ENCODE measurements at places on chromosomes 2 and 18.
A peak's percentile ranks its signal among the peaks of the same experiment; 100 is the strongest.

GRCh38 chr2:223692191-223692947, 90.2 kb upstream of the SCG2 start:
- peak; percentile 53 for DNase-seq

DNA sequence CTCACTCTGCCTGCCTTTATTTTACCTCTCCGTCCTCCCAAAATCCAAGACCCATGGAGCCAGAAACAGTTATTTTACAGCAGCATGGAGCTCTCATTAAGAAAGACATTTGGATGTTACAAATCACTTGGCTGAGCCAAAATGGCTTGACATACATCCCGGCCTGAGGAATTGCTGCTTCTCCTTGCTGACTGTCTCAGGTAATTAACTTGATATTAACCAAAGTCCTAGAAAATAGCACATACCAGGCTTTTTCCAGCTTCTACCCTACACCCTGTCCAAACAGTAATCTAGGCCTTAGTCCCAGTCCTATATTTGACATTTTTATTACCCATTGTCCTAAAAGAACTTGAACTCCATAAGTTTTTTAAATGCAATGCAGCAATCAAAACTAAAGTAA, 205.0 kb downstream of the TMX3 start:
- no peak for DNase-seq

DNA sequence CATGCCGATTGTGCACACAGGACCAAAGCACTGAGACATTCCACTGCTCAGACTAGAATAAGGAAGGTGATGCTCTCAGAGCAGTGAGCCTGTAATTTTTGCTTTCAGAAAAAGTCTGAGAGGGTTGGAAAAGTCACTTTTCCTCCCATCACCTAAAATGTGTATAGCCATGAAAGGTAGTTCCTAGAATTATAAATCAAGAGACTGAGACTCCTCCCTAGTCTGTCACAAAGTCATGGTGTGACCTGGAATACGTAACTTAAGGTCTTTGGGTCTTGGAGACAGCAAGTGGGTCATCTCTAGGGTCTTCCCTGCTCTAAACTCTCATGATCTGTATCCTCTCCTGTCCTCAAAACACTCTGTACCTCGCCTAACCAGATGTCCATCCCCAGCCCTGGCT, 16.9 kb downstream of the ZNF521 start:
- no peak for DNase-seq

GRCh38 chr2:217289177-217289906, 429.5 kb upstream of the TNP1 start:
- no peak for DNase-seq

DNA sequence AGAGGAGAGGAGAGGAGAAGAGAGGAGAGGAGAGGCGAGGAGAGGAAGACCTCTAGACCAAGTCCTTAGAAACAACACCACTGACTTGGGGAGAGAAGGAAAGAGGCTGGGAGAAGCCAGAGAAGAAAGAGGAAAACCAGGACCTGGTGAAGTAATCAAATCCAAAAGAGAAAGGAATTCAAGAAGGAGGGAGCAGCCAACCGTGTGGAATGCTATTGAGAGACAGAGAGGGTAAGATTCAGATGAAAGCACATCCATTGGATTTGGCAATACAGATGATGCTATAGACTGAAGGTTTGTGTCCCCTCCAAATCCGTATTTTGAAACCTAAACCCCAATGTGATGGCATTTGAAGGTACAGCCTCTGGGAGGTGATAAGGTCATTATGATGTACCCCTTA, 50.7 kb downstream of the GALNT14 start:
- no peak for DNase-seq

DNA sequence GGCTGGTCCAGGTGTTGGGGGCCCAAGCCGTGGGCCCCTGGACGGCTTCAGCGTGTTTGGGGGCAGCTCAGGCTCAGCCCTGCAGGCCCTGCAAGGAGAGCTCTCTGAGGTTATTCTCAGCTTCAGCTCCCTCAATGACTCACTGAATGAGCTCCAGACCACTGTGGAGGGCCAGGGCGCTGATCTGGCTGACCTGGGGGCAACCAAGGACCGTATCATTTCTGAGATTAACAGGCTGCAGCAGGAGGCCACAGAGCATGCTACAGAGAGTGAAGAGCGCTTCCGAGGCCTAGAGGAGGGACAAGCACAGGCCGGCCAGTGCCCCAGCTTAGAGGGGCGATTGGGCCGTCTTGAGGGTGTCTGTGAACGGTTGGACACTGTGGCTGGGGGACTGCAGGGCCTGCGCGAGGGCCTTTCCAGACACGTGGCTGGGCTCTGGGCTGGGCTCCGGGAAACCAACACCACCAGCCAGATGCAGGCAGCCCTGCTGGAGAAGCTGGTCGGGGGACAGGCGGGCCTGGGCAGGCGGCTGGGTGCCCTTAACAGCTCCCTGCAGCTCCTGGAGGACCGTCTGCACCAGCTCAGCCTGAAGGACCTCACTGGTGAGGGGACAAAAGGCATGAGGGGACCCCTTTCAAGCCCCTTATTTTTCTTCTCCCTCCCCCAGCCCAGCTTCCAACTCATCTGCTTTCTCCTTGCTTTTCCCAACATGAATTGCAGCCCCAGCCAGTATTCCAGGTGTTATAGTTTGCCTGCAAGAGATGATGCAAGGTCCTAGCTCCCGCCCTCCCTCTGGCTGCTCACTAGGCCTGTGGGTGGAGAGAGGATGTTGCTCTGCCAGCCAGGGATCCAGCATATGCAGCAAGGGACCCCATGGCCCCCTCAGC, 2.9 kb upstream of the KHK start:
- DNase-seq = no peak

GRCh38 chr2:10655499-10656225, 34.1 kb downstream of the NOL10 start:
- DNase-seq = no peak

GRCh38 chr18:58796220-58796619, 68.5 kb upstream of the ZNF532 start:
- no peak for DNase-seq

GRCh38 chr2:27323596-27324285, 844 bp upstream of the MPV17 start:
- no peak for DNase-seq

DNA sequence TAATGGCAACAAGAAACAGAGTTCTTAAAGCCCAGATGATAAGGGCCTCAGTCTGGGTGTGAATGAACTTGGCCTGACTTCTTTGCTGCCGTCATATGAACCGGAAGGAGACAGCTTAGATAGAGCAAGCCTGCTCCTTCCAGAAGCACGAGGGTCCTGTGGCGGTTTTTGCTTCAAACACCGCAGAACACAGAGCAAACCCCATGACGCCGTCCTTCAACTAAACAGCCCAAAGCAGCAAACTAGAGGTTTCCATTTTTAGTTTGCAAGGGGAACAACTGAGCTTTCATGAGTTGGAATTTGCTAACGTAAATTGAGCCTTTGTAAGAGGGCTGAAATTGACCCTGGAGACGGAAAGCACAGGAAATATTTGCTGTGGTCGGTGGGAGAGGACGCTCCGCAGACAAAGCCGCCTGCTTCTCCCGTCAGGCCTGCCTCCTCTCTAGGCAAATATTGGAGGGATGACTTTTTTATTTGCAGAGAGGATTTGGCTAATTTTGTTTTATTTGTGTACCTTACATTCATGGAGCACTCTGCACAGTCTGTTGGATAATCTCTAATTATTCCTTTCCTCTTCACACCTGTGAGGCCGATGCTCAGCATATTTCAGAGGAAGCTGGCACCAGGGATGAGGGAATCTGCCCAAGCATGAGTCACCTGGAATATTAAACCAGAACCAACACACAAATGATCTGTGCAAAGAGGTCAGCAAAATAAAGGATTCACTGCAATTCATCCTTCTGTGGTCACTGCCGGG, 134.0 kb upstream of the NCK2 start:
- DNase-seq = no peak

- no peak for DNase-seq
These were observed 11.7 kb upstream of the MSH6 start for GRCh38 chr2:47771211-47771610.

DNA sequence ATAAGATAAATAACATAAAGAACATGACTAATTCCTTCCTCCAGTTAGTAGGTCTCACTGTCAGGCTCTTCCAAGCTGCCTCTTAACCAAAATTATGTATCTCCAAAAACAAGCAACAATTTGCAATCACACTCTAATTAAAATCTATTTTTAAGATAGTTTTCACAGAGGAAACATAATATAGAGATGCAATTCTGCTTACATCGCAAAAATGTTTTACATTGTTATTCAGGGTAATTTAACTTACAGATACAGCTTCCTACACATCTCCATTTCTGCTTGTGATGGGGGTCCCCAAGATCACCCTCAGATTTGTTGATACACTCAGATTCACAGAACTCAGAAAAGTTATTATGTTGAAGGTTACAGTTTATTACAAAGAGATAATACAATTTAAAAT, 115.5 kb downstream of the DSC3 start:
- no peak for DNase-seq

- peak; percentile 74 for DNase-seq
These were observed 265.3 kb downstream of the SETBP1 start for GRCh38 chr18:44945888-44946401.

- no peak for DNase-seq
These were observed 38.3 kb downstream of the AAK1 start for GRCh38 chr2:69605284-69605683.

DNA sequence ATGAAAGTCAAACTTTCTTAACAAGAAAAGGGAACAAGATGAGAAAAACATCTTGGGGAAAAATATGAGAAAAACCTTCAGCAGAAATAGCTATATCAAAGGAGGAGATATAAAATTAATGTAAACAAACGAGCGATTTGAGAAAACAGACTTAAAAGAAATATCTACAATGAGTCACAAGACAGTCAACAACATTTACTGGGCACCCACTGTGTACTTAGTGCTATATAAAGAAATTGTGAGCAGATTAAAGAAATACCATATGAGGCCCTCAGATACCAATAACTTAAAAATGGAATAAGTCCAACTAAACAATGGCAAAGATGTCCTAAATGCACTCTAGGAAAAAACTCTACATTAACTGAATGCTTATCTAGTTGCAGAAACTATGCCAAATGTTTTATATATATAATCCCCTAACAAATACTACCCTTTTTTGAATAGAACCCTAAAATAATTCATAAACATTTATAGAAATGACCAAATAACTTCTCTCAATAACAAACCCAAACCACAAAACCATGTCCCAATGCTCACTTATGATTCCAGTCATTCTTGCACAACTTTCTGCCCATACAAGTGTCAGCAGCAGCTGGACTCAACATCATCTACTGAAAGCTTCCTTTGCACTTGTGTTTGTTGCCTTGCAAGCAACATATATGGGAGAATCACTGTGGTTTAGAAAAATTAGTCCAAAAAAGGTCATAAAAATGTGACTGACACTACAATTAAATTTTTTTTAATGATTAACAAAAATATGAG, 83.5 kb downstream of the COBLL1 start:
- DNase-seq = no peak

DNA sequence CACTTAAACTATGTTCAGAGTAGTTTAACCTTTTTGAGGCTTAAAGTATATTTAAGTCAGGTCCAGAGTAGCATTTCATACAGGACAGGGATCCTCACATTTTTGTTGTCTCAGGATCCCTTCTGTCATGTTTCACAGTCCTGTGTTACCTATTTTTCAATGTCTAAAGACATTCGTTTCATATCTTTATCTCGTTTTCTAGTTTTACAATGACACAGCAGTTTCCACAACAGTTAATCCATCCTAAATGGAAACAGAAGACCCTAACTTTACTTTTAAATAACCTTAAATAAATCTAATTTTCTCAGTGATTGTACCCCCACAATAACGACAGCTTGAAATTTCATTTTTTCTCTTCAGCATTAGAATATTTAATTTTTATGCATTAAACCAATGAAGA, 17.3 kb upstream of the SCN9A start:
- DNase-seq = no peak

- DNase-seq = peak; percentile 50
These were observed 104.4 kb downstream of the LIPG start for GRCh38 chr18:49666045-49666775.

DNA sequence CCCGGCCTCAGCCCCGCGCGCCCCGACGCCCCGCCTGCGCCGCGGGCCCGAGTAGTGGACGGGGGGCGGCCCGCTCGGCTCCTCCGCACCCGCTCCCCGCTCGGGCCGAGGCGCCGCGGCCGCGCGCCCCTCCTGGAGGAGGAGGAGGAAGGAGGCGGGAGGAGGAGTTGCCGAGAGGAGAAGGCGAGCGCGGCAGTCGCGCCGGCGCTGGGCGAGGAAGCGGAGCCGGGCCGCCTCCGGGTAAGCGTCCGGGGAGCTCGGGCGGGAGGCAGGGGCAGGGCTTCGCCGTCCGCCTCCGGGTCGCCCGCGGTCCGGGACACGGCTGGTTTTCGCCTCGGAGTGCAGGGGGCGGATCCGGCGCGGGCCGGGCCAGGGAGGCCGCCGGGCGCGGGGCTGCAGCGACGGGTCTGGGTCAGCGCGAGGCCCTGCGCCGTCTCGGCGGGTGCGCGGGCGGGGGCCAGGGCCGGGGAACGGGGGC, at the start of gene SOCS6:
SOCS6 (plus strand) TSS at position 195 of the 478 bp plus-strand sequence. CDS start 35,624 bp downstream, outside the sequence.
- peak; percentile 80 for DNase-seq

DNA sequence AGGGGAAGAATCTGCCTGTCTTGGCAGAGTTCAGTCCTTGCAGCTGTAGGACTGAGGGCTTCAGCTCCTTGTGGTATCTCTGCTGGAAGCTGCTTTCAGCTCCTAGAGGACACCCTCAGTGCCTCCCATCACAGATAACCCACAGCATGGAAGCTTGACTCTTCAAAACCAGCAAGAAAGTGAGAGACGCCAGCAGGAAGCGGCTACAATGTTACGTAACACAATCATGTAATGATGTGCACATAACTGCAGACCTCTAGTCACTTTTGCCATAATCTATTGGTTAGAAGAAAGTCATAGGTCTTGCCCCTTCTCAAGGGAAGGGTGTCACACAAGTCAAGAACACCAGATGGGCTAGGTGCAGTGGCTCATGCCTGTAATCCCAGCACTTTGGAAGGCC, 69.1 kb upstream of the AFF3 start:
- no peak for DNase-seq

DNA sequence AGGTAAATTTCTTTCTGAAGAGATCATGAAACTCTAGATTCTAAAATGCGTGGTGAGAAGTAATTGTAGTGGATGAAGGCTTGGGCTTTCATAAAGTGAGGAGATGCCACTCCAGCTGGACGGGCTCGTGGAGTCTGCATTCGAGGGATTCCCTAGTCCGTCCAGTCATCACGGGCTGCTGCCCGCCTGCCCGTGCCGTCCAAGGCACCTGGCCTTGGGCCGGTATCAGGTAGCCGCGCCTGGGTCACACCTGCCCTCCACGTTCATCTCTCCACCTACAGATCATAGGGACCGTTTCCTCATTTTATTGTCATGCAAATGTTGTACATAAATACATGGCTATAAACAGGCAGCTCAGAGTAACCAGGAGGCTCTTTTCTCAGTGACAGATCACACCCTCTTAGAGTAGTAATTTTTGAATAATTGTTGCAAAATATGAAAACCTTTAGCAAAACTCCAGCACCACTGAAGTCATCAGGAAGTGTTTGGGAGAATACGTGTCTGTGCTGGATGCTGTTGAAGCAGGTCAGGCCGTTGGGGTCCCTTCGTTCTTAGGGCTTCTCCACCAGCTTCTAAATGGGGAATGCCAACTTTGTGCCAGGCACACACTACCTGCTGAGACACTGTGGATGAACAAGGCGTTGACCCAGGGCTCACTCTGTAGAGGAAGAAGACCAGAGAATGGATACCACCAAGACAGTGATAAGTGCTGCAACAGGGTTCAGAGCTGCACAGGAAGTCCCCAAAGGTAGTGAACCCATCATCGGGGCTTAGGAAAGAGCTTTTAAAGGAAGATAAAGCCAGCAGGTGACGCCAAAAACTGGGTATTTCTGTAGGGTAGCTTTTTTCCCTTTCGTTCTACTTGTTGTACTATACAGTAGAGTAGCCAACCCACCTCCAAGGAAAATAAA, 112.5 kb downstream of the FAM210A start:
- no peak for DNase-seq

- DNase-seq = no peak
These were observed 39.2 kb downstream of the GNAL start for GRCh38 chr18:11728249-11728648.

- no peak for DNase-seq
These were observed 129.1 kb downstream of the TSN start for GRCh38 chr2:121884511-121884921.
